ENCODE measurements at places on chromosomes 3 and 15.

DNA sequence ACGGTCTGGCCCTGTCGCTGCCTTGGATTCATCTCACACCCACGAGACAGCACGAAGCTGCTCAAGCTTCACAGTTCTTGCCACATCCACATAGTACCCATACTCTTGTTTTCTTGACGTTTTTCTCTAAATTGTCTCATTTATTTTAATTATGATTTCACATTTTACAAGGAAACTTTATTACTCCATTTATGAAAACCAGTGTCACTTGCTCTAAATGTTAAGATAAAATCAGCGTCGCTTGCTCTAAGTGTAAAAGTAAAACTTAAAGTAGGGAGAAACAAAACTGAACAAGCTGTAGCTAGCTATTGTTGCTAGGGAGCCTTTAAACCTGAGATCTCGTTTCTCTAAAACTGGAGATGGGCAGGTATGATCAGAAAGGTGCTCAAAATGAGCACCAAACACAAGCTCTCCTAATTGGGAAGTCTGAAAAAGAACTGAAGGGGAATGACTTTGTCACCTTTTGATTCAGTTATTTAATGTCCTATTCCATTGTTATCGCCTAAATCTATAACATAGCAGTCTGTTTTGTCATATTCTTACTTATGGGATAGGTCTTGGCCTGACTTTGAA, 680 bp downstream of the IFT122 start:
- DNase-seq, result no peak

GRCh38 chr3:44077267-44077666, 164.4 kb upstream of the TOPAZ1 start:
- DNase-seq, result peak; percentile 8

DNA sequence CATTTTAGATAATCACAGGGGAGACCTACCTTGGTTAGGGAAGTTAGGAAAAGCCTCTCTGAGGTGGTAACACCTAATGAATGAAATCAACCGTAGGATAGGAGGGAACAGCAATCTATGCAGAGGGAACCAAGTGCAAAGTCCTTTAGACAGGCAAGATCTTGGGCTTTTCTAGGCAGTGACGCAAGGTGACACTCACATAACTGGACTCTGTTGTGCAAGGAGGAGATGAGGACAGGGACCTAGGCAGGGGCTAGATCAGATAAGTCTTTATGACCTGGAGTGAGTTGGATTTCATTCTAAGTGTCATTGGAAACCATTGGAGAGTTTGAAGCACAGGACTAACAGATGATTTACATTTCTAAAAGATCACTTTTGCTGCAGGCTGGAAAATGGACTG, 4.6 kb upstream of the LMOD3 start:
- no peak for DNase-seq

DNA sequence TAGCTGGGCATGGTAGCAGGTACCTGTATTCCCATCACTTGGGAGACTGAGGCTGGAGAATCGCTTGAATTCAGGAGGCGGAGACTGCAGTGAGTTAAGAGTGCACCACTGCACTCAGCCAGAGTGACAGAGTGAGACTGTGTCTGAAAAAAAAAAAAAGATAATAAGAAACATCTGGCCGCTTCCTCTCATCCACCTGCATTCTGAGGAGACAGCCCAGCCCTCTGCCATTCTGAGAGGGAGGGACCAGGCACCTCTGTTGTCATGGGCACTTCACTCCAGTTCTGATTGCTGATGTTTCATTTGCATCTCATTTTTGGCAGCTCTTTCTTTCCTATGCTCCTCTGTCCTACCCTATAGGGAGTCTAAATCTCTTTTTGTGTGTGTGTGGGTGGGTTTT, 36.4 kb upstream of the GSK3B start:
- no peak for DNase-seq

- no peak for DNase-seq
These were observed 189.2 kb upstream of the SETMAR start for GRCh38 chr3:4113811-4114522.

All from cardiac fibroblast (primary cell).